ENCODE measurements at places on chromosomes 5 and 9.

- no peak for DNase-seq
These were observed 43.4 kb downstream of the LRRTM2 start for GRCh38 chr5:138831703-138832102.

DNA sequence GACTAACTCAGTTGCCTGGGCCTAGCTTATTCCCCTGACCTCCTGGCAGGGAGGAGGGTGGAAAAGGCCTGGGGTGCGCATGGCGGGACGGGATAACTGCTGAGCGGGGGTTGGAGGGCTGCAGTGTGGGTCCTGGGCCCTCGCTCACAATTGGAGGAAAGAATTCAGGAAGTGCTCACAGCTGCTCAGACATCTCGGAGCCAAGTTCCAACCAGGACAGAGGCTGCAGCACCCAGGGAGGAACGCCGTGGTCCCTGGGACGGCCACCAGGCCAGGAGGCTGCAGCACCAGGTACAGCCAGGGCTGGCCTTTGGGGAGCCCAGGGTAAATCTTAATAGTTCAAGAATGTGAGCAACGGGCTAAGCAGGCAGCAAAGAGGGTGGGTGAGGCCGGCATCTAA lies at the start of gene SPAAR:
SPAAR (plus strand) TSS at position 217 of the 400 bp plus-strand sequence. CDS start 974 bp downstream, outside the sequence.
- no peak for DNase-seq

- DNase-seq: no peak
These were observed 2.9 kb downstream of the NDUFS6 start for GRCh38 chr5:1804001-1804690.

- no peak for DNase-seq
These were observed 93.1 kb downstream of the JAKMIP2 start for GRCh38 chr5:147689426-147689825.

- DNase-seq: no peak
These were observed 11.7 kb upstream of the UGT3A2 start for GRCh38 chr5:36078430-36078829.

DNA sequence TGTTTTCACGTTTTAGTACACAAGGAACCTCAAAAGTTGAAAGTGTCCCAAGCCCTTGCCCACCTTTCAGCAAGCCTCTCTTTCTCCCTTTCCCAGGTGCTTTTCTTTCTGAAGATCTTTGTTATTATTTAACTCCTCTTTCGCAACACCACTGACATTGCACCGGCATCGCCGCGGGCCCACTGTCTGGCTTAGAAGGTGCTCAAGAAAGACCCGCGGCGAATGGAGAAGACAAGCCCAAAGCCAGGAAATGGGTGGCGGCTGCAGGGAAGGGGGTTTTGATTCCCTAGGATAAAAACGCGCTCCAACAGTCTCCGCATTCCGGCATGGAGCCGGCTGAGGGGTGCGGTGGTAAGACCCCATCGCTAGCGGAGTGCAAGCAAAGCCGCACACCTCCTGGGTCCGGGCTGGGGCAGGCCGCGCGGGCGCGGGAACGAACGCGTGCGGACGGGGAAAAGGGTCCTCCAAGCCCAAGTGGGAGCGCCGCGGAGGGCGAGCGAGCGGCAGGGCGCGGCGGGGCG lies 404 bp upstream of the AFAP1L1 start:
- no peak for DNase-seq

GRCh38 chr9:5425006-5425628 lies 12.6 kb downstream of the PLGRKT start:
- DNase-seq: no peak

GRCh38 chr9:22522206-22522740 lies 75.6 kb downstream of the DMRTA1 start:
- no peak for DNase-seq

- no peak for DNase-seq
These were observed 365.6 kb downstream of the TAF11L14 start for GRCh38 chr5:17999858-18000257.

- DNase-seq: no peak
These were observed 3.3 kb upstream of the CLTA start for GRCh38 chr9:36187414-36187813.

DNA sequence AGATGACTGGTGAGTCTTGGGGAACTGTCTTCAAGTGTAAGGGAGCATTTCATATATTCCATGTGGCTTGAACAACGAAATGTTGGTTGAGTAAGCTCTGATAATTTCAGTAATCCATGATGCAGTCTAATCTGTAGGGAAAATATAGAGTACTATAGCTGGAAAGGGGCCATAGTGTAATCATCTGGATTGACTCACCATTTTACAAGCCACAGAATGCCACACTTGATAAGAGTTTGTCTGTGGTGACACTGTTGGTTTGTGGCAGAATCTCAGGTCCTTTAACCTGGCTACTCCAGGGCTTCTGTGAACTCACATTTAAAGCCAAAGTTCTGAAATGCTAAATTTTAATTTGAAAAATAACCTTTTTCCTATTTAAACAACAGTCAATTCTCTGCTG lies 16.3 kb upstream of the MAML1 start:
- DNase-seq: no peak

- no peak for DNase-seq
These were observed 66.5 kb downstream of the MED10 start for GRCh38 chr5:6311568-6312501.

DNA sequence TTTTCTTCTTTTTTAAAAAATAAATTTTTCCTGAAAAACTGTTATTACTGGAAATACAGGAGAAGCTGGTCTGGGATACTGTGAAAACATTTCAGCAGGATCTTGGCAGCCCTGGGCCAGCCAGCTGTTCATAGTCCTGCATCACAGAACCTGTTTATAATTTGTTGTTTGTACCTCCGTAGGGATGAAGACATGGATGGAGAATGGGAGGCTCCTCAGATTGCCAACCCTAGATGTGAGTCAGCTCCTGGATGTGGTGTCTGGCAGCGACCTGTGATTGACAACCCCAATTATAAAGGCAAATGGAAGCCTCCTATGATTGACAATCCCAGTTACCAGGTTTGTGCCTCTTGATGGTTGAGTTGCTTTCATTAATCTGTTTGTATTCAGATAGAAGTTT lies 12.4 kb upstream of the MAML1 start:
- DNase-seq: no peak

DNA sequence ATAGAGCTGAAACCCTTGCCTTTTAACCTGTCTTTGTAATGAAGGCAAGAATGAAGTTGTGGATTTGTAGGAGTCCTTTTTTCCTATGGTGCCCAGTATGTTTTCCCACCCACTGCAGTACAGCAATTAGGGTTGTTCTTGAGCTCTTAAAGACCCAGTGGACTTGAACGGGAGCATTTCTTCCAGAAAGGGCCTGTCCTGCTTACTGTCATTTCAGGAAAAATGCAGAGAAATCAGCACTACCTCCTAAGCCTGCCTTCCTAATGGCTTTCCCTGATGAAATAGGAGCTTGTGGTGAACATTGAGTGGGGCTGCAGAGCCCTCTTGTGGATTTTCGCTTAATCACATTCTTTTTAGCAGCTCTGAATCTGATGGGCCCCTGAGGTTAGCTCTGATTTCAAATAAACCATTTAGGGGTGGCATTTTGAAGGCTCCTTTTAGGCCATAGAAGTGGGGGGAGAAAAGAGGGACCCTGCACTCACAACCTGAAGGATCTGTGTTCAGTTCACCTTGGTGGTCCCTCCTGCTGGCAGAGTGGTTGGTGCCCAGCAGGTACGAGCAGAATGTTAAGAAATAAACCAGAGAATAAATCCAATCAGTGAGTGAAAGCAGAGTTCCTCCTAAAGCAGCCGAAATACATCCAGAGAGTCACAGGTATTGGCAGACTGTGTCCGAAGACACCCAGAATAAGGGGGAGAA lies 188.0 kb upstream of the KLF9 start:
- DNase-seq: peak; percentile 27

GRCh38 chr5:4901924-4902323 lies 238.2 kb upstream of the ADAMTS16 start:
- no peak for DNase-seq

Measured in 8988T (cell line).